ENCODE measurements at places on chromosomes 5 and 9. TPM values are rescaled to one million over a fixed set of nuclear protein-coding genes. Genes with fewer than 3 reads are reported as not detected.

GRCh38 chr5:120886351-120886860, 422.3 kb downstream of the PRR16 start:
- no peak for DNase-seq

MARCOL gene
- total RNA-seq: not detected

SPINK6 gene
- total RNA-seq: not detected

GRCh38 chr5:180684623-180685161, 35.3 kb upstream of the FLT4 start:
- DNase-seq: no peak

PCDHA6 gene
- not detected for total RNA-seq

SLC2A6 gene
- 5.3 TPM for total RNA-seq

GFI1B gene
- 0.87 TPM for total RNA-seq

- peak; percentile 50 for DNase-seq
Observed at GRCh38 chr5:157575381-157576020, at the start of gene ADAM19. Gene ADAM19, minus strand, starts transcription at chr5:157575775. Its CDS starts 79 bp downstream, at chr5:157575696.

GRCh38 chr5:91033370-91033769, 349.7 kb downstream of the ARRDC3 start:
- no peak for DNase-seq

GRCh38 chr5:116880601-116881000, 306.0 kb upstream of the SEMA6A start:
- DNase-seq: no peak

DNA sequence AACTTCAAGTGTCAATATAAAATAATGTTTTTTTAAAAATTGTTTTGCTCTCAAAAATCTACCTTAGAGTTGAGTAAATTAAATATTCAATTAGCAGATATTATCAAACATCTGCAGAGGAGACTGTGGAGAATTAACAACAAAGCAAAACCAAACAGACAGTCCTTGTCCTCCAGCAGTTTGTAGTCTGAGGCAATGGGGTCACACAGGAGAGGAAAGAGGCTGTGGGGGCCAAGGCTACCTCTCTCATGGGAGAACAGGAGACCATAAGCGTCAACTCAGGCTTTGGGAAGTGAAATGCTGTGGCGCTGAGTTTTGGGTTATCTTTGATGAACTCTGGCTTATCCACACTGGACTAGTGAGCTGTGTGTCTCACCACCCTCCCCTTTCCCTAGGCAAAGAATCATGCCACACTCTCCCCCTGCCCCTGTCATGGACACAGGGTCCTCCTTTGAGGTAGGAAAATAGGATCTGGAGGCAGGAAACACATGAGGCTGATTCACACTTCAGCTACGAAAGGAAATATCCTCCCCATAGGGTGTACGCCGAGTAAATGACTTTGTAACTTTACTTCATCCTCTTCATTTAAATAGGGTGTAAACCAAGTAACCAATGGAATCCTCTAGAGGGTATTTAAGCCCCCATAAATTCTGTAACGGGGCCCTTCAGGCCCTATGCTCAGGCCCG, 152.7 kb downstream of the FSTL4 start:
- DNase-seq: no peak

SPINK13 gene
- not detected for total RNA-seq

CCL27 gene
- total RNA-seq: 0.26 TPM

DNA sequence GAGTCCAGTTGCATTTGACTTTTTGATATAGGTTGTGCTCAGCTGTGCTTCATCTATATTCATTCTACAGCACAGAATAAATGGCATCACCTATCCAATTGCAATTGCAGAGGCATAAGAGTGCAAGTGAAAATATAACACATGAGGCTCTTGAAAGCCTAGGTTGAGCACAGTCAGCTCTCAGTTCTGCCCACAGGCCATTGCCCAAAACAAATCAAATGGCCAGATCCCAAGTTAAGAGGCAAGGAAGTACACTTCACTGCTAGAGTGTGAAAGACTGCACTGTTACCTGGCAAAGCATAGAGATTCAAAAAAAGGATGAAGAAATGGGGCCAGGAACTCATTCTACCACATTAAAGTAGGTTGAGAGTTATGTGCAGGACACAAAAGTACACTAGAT, 305.5 kb upstream of the SEMA6A start:
- no peak for DNase-seq

GRCh38 chr5:178762391-178762790, 31.9 kb upstream of the ZNF354A start:
- DNase-seq: no peak

GRCh38 chr5:172044631-172045314, 38.3 kb upstream of the FBXW11 start:
- no peak for DNase-seq

GRCh38 chr9:124442826-124443225, 7.4 kb upstream of the ADGRD2 start:
- DNase-seq: no peak

TAS2R1 gene
- total RNA-seq: not detected

- no peak for DNase-seq
Observed at GRCh38 chr5:56077796-56078233, 83.1 kb upstream of the IL6ST start.

ADAMTS6 gene
- 0.63 TPM for total RNA-seq

SLCO6A1 gene
- not detected for total RNA-seq

Measured in activated T-cell treated with anti-CD3 and anti-CD28 coated beads, Interleukin-2, amount 50 U/mL, for 4 hours (primary cell).